A549 treated with GW870086 at 1 μM for 4 hours (cell line): ENCODE measurements at places on chromosomes 13 and 19. TPM values are rescaled to one million over a fixed set of nuclear protein-coding genes. Genes with fewer than 3 reads are reported as not detected.

ZNF649 gene
- 0.11 to 0.41 TPM (median 0.22 TPM) in 5 replicates for total RNA-seq

FCER2 gene
- not detected in 5 replicates for total RNA-seq

EPN1 gene
- 130 to 211 TPM (median 195 TPM) in 5 replicates for total RNA-seq

ZNF442 gene
- total RNA-seq, result not detected in 5 replicates

UBL3 gene
- total RNA-seq, result 6.5 to 9.5 TPM (median 8.7 TPM) in 5 replicates

CLIP3 gene
- total RNA-seq, result 0.67 to 0.94 TPM (median 0.72 TPM) in 5 replicates

NEK3 gene
- total RNA-seq, result 6.7 to 9.5 TPM (median 8.3 TPM) in 5 replicates

CCL25 gene
- total RNA-seq, result not detected in 5 replicates

ZNF534 gene
- not detected in 5 replicates for total RNA-seq

GIPC1 gene
- 94.0 to 148 TPM (median 141 TPM) in 5 replicates for total RNA-seq

ONECUT3 gene
- not detected in 5 replicates for total RNA-seq

RNF113B gene
- not detected in 5 replicates for total RNA-seq

RFPL4AL1 gene
- total RNA-seq, result 0.23 to 0.49 TPM (median 0.38 TPM) in 3 of 5 replicates, not detected in the others

KIR3DL2 gene
- not detected in 5 replicates for total RNA-seq

ADPRHL1 gene
- 14.5 to 17.5 TPM (median 14.6 TPM) in 5 replicates for total RNA-seq

UBE2L5 gene
- not detected in 5 replicates for total RNA-seq

GNA15 gene
- 0.08 to 0.11 TPM in 2 of 5 replicates, not detected in the others for total RNA-seq

FAM216B gene
- not detected in 5 replicates for total RNA-seq

LAIR1 gene
- 0.18 TPM in 1 of 5 replicates, not detected in the others for total RNA-seq

UNC13A gene
- total RNA-seq, result 1.4 to 1.9 TPM (median 1.7 TPM) in 5 replicates

SELENOV gene
- not detected in 5 replicates for total RNA-seq

HNRNPA1L2 gene
- 5.1 to 6.4 TPM (median 5.8 TPM) in 5 replicates for total RNA-seq

MBD3L2 gene
- not detected in 5 replicates for total RNA-seq

CYP2A6 gene
- total RNA-seq, result not detected in 5 replicates

SLC10A2 gene
- not detected in 5 replicates for total RNA-seq

STOML3 gene
- total RNA-seq, result not detected in 5 replicates

SBK3 gene
- 1.3 to 1.9 TPM (median 1.6 TPM) in 5 replicates for total RNA-seq

C19orf38 gene
- total RNA-seq, result 0.21 to 0.23 TPM in 2 of 5 replicates, not detected in the others

NAPSA gene
- total RNA-seq, result 0.58 to 1.5 TPM (median 1.1 TPM) in 5 replicates

KCTD4 gene
- not detected in 5 replicates for total RNA-seq

HCST gene
- 0.28 to 0.45 TPM in 2 of 5 replicates, not detected in the others for total RNA-seq

DGKH gene
- total RNA-seq, result 5.4 to 6.8 TPM (median 6.6 TPM) in 5 replicates

ACP4 gene
- total RNA-seq, result not detected in 5 replicates

PNMA8C gene
- not detected in 5 replicates for total RNA-seq

ICAM5 gene
- total RNA-seq, result 0.34 to 1.1 TPM (median 0.61 TPM) in 5 replicates

ZNF441 gene
- not detected in 5 replicates for total RNA-seq

LENG9 gene
- 4.8 to 6.6 TPM (median 6.4 TPM) in 5 replicates for total RNA-seq

USP12 gene
- total RNA-seq, result 17.5 to 23.3 TPM (median 19.2 TPM) in 5 replicates

ZNF714 gene
- 2.8 to 4.2 TPM (median 2.9 TPM) in 5 replicates for total RNA-seq

NUCB1 gene
- 193 to 220 TPM (median 200 TPM) in 5 replicates for total RNA-seq

EPS8L1 gene
- 5.0 to 6.5 TPM (median 5.9 TPM) in 5 replicates for total RNA-seq

TUBA3C gene
- not detected in 5 replicates for total RNA-seq

GAPDHS gene
- 0.08 to 0.21 TPM (median 0.17 TPM) in 4 of 5 replicates, not detected in the other for total RNA-seq

GRIK5 gene
- 0.37 to 0.50 TPM (median 0.42 TPM) in 5 replicates for total RNA-seq

OR10H1 gene
- not detected in 5 replicates for total RNA-seq

SHISA7 gene
- total RNA-seq, result not detected in 5 replicates

KLK4 gene
- 0.19 to 0.61 TPM (median 0.43 TPM) in 3 of 5 replicates, not detected in the others for total RNA-seq

CEACAM7 gene
- total RNA-seq, result 0.08 to 0.17 TPM in 2 of 5 replicates, not detected in the others

ZNF790 gene
- 0.13 to 0.47 TPM (median 0.31 TPM) in 4 of 5 replicates, not detected in the other for total RNA-seq

LRRC8E gene
- total RNA-seq, result 5.1 to 7.1 TPM (median 6.3 TPM) in 5 replicates

TMEM38A gene
- total RNA-seq, result 0.56 to 1.4 TPM (median 1.2 TPM) in 5 replicates

PROSER1 gene
- 9.1 to 12.5 TPM (median 11.3 TPM) in 5 replicates for total RNA-seq

ZNF536 gene
- total RNA-seq, result not detected in 5 replicates

TMEM190 gene
- 0.94 to 2.2 TPM (median 1.7 TPM) in 5 replicates for total RNA-seq
